ENCODE measurements at places on chromosomes 12 and 14.
A peak's percentile ranks its signal among the peaks of the same experiment; 100 is the strongest.

GRCh38 chr14:95300002-95300696 lies 19.6 kb downstream of the CLMN start:
- no peak for DNase-seq

DNA sequence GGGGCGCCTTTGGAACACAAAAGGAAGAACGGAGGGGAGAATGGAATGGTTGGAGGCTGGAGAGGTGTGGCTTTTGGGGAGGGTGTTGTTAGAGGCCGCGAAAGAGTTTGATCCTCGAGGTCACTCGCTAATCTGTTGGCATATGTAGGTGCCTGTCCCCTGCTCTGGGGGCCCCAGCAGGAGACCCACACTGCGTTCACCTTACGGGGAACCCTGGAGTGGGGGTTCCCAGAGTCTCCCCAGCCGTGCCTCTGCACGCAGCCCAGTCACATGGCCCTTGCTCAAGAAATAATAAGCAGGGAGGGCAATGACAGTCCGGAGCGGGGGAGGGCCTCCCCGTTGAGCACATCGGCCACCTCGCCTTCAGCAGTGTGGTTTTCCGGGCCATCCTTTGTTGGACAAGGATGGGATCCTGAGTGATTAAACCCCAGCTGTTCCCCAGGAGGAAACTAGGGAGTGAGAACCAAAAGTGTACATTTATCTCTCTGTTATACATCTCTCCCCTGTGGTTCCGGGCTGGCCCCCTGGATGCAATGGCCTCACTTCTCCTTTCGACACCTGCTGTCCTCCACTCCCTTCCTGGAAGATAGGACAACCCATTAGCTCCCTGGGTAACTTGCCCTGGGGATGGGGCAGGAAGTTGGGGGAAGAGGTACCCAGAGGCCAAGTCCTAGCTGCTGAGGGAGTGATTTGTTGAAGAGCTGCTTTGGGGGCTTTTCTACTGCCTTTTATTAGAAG lies 1.3 kb downstream of the PLEKHG3 start:
- no peak for DNase-seq

DNA sequence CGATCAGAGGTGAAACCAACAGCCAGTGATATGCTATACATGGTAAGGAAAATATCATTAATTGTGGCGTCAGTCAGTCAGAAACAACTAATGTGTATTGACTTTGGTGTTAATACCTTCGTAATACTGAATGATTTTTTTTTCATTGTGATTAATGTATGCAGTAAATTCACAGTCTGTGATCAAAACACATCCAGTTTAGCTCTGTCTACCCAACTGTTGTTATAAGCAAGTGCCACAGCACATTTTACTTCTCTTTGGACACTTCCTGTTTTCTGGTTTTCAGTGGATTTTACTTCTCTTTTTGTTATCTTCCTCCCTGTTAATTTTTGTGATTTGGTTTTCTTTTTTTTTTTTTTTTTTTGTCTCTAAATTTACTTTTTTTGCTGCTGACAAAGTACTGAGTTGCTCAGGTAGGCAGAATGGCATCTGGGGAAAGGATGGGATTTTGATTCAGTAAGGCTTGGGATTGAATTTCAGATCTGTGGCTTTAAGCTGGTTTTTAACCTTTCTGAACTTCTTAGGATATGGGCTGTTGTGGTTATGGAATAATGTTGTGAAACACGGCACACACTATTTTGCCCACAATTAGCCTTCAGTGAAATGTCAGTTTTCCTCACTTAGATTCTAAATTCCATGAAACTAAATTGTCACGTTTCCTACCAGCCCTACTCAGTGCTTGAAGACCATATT lies 604 bp downstream of the GLIPR1 start:
- no peak for DNase-seq

GRCh38 chr12:42589465-42590329 lies at the start of gene PRICKLE1:
TSS of gene PRICKLE1 (minus strand) at chr12:42589746. CDS start at chr12:42472516, 117,230 bp downstream.
- peak; percentile 4 for DNase-seq

DNA sequence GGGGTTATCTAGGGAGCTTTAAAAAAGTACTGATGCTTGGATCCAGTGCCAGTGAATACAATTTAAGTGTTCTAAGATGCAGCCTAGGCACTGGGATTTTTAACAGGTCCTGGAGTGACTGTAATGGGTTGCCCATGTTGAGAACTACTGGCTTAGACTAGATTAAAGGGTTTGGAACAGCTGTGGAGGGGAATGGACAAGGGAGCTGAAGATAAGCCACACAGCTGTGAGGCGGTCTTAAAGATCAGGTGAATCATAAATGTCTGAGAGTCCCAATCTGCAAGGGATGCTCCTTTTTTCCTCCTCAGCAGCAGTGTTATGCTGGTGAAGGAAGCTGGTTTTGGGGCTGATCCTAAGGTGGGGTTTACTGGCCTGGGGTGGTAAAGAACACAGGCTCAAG lies 35.5 kb upstream of the FRMD6 start:
- no peak for DNase-seq

GRCh38 chr14:90722590-90722989 lies 93.6 kb downstream of the TTC7B start:
- DNase-seq: no peak

- no peak for DNase-seq
Measured at GRCh38 chr14:96978525-96979272, 181.5 kb downstream of the VRK1 start.

DNA sequence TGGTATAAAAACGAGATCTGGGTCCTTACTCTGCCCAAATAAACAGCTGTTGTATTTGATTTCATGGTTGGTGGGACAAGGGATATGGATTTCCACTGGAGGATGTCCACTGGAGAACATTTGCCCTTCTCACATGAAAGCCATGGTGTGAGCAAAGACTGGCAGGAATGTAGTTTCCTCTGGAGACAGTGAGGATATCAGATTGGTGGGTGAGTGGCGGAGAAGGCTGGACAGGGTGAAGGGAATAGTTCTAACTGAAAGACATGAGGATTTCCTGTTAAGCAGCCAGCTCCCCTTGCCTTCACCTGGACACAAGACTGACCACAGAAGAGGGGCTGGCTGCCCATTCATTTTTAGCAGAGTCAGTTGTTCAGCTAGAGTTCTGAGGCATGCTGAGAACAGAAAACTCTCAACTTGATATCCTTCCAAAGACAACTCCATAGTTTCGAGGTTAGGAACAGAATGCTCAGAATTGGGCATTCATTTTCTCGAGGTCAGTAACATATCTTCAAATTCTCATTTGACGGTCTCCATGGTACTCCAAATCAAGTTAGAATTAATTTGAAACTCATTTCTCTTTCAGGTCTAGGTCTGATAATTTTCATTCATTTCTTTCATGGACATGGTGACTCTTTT lies 365.7 kb downstream of the LRIG3 start:
- no peak for DNase-seq

DNA sequence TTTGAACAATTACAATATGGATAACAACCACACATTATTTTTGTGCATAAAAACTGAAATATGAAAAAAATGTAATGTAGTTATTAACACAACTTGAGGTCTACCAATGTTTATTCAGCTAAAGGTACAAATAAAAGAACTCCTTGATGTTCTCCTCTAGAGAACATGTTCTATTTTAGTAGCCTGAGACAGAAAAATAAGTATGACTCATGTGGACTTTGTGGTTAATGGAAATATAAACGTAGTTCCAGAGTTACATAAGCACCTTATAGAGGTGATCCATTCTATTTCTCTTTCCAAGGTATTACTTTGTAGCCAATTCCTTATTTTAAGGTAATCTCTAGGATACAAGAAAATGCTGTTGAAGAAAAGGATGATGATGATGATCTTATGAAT lies 25.7 kb downstream of the ALKBH1 start:
- DNase-seq: no peak

GRCh38 chr12:105417732-105418131 lies 87.2 kb downstream of the C12orf75 start:
- no peak for DNase-seq

DNA sequence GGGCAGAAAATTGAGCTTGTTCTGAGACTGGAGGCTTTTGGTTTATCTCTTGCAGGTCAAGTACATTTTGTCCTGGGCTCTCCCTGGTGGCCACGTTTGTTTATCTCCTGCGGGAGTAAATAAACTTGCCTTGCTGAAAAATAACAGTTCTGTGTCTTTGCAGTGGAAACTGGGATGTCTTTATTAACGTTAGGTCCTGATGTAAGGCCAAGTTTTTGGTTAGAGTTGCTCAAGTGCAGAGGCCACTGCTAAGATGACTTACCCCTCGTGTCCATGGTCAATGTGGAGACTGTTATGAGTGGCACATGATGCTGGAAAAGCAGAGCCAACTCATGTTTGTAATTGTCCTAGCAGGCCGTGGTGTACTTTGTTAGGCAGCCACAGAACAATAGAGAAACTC lies 3.8 kb downstream of the PTPN11 start:
- no peak for DNase-seq

GRCh38 chr14:101022916-101023435 lies 119.5 kb upstream of the RTL1 start:
- DNase-seq: no peak

- no peak for DNase-seq
Measured at GRCh38 chr14:55545779-55546178, 34.2 kb upstream of the KTN1 start.

GRCh38 chr14:89030921-89031320 lies 206.5 kb downstream of the TTC8 start:
- no peak for DNase-seq

- no peak for DNase-seq
Measured at GRCh38 chr14:55585854-55586253, 5.8 kb downstream of the KTN1 start.

DNA sequence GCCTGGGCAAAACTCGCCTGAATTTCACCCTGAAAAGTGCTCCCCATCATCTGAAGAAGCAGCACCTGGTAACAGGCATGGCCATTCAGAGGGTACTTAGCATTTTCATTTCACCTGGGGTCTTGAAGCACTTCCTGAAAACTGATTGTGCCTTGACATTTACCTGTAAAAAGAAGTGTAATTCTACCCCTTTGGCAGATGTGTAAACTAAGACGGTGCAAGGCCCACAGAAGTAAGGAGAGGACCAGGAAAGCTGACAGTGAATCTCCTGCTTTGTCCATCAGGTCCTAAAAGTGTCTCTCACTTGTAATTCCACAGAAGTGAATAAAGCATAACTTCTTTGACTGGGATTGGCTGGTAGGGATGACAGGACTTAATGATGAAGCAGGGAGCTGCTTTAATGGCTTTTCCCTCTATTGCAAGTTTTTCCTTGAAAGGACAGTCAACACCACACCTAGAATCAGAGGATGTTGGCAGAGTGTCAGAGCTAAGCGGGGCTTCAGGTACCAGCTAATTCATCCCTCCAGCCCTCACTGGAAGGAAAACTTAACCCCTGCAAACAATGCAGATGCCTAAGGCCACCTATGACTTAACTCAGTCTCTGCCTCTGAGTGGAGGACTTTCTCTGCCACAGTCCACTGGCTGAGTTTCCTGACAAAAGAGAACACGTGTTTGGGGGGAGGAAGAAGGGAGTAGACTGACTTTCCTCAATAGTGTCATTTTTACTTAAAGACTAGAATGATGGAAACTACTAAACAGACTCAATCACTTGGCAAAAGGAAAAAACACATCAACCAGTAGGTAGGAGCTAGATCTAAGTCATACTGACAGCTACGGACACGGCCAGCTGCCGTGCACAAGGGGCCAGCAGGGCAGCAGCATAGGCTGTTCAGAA lies 74.7 kb downstream of the NUAK1 start:
- DNase-seq: no peak

GRCh38 chr12:66296176-66296683 lies 6.1 kb upstream of the HELB start:
- no peak for DNase-seq

GRCh38 chr14:56118611-56119181 lies 485 bp downstream of the PELI2 start:
- DNase-seq: no peak

GRCh38 chr12:113131556-113131955 lies 4.0 kb downstream of the RASAL1 start:
- no peak for DNase-seq

- no peak for DNase-seq
Measured at GRCh38 chr12:104319918-104320626, 16.5 kb downstream of the EID3 start.

GRCh38 chr12:53830631-53831030 lies 78.9 kb upstream of the CISTR start:
- DNase-seq: no peak

- DNase-seq: no peak
Measured at GRCh38 chr14:31229638-31230572, 22.3 kb upstream of the HECTD1 start.

DNA sequence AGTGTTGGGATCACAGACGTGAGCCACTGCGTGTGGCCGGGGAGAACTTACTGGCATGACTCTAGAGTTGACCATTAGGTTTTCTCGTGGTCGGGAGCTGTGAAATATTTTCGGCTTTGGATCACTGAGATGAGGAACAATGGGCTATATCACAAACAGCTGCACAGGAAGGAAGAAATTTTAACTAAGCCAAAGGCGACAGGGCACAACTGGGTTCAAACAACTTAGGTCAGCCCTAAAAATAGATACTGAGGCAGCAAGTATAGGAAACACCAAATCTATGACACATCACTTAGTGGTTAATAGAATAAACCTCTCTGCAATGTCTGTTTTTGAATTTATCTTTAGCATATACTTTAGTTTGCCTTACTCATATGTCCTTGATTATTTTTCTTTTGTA lies 162.9 kb downstream of the LRIG3 start:
- DNase-seq: no peak

GRCh38 chr12:72673853-72674252 lies 401.7 kb downstream of the TRHDE start:
- no peak for DNase-seq

DNA sequence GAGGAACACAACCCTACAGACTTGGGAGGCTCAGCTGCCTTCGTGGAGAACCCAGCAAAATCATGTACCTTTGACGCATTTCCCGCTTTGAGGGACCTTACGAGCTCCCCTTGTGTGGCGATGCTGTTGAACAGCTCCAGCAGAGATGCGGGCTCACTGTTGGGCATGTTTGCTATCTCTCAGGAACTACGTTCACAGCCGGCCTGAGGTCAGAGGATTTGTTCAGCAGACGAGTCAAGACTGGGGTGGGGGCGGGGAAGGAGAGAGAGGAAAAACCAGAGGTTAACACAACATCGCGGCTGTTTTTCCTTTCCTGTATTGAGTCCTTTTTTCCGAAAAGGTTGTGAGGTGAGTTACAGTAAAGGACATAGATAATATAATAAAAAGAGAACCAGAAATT lies 45.9 kb downstream of the SLC25A47 start:
- no peak for DNase-seq

- DNase-seq: no peak
Measured at GRCh38 chr14:20686386-20687143, 2.0 kb upstream of the ANG start.

DNA sequence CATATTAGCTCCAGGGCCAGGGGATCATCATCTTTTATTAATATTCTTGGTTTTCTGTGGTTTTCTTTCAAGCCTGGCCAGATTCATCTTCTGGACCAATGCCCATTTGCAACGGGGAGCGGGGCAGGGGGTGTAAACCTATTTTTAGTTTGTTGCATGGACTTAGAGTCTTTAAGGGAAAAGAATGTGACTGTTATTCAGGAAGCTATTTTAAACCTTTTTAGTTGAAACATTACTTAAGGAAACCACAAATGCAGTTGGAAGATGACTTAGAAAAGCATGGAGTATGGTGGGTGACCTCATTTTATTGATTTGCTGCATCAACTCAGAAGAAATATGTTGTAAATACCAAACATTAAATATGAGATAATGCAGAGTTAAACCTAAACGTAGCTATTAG lies 368.4 kb upstream of the E2F7 start:
- DNase-seq: no peak

Data from stimulated activated CD4-positive, alpha-beta T cell treated with anti-CD3 and anti-CD28 coated beads, Interleukin-15, amount 100 ng/mL, for 48 hours (primary cell).